CD4-positive, alpha-beta T cell treated with Interleukin-17A for 4 hours (primary cell): ENCODE measurements at places on chromosomes 7 and 10.

GRCh38 chr7:84025332-84025927 is 169.2 kb downstream of the SEMA3A start:
- no peak for DNase-seq

- DNase-seq = no peak
Measured at GRCh38 chr7:103809229-103809994, 180.0 kb downstream of the RELN start.

- DNase-seq = no peak
Measured at GRCh38 chr10:3658766-3659165, 126.2 kb downstream of the KLF6 start.

DNA sequence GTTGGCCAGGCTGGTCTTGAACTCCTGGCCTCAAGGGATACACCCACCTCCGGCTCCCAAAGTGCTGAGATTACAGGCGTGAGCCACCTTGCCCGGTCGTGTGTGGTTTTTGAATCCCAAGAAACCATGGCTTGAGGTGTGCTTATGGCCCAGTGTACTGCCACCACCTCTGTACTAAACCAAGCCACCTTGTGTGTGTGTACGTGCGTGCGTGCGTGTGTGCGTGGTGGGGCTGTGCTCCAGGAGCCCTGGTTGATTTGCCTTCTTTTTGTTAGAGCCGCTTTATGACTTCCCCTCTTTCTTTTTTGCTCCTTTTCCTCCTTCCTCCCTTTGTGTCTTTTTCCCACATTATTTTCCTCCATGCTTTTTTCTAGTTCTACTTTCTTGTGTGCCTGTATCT is 121.4 kb downstream of the CAMK1D start:
- DNase-seq = no peak

GRCh38 chr10:97095701-97096260 is 90.0 kb downstream of the SLIT1 start:
- no peak for DNase-seq

DNA sequence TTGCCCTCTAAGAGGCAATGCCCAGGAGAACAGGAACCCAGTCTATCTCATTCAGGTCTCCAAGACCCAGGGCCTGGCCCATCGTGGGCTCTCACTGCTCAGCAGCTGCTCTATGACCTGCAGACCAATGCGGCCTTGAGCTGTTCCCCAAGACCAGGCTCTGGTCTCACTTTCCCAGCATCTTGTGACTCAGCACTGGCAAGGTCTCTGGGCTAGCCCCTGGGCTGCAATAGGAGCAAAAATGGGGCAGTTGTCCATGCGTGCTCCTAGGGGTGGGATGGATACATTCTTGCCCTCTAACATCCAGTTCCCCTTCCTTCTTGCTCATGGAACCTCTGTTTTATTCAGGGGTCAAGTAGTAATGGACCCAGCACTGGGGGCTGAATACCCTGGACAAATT is 13.5 kb downstream of the GCK start:
- DNase-seq = no peak

GRCh38 chr7:141562036-141562435 is 10.8 kb downstream of the AGK start:
- no peak for DNase-seq

DNA sequence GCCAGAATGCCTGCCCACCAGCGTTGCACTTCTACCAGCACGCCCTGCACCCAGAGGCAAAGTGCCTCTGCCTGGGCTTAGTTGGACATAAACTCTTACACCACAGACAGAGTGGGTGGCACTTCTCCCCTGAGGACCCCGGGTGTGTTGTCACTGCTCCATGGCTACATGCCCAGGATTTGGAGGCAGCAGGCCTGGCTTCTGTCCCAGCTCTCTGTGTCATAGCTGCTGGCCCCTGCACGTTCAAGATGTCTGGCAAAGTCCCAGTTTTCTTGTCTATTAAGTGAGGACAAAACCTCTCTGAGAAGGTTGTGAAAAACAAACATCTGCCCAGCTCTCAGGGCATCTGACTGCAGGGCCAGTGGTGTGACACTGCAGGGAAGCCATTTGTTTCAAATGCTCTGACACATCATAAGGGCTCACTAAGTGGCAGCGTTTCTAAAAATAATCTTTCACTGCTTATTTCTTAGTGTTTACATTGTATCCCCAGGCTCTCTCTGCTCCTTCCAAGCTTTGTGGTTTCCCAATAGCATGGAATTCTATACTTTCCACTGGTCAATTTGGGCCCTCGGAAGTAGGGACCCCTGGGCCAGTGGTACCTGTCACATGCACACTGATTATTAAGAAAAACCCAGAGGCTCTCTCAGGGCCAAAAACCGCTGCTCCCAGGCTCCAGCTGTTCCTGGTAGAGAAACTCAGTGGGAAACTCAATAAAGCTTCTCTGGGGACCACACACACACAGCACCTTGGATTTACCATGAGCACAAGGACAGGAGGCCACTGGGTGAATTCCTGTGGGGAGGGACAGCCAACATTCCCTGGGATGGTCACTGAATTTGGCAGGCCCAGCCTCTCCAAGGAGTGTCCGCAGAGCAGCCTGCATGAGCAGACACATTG is 86.2 kb upstream of the ANLN start:
- DNase-seq = no peak

GRCh38 chr7:139084709-139085108 is 24.8 kb downstream of the ZC3HAV1 start:
- DNase-seq = no peak

DNA sequence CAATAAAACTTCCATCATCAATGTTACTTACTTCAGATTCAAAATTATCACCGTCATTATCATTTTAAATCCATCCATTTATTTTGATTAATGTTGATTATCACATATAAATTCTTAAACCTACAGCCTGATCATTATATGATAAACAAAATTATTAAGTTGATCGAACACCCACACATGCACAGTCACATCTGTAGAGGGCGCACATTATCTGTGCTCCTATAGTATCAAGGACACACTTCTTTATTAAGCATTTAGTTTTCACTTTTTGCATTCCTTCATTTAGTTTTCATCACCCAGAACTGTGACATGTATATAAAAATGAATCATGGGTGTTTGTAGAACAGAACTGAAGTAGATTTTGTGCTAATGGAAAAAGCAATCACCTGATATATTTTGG is 26.2 kb upstream of the ZNF716 start:
- no peak for DNase-seq

DNA sequence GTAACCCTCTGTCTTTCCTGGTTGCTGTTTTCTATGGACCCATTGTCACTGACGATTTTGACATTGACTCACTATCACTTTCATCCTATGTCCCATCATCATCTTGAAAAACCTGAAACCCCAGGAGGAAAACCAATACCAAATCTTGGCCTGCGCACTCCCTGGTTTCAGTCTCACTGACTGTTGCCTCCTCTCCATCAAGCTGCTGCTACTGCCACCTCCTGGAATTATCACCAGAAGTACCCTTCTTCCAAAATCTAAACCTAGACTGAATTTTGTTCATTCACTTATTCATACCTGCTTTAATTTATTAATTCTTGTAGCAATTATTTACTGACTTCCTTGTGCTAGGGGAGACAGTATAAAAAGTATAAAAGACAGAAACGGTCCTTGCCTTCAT is 44.5 kb upstream of the ACBD5 start:
- DNase-seq = peak; percentile 53

DNA sequence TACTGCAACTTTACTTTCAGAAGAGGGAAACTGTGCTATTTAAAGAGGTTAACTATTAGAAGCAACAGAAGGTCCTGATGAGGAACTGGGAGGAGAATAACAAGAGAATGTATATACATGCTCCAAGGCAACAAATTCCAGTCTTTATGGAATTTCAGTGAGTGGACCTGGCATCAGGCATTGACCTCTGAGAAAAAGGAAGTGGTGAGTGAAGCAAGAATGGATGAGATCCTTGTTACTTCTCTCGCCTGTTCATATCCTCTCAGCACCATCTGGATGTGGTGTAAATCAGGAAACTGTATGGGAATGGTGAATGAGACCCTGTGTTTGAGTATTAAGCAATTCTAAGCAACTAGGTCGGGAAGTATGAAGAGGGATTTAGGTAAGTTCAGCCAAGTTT is 30.3 kb upstream of the KBTBD2 start:
- DNase-seq = no peak

DNA sequence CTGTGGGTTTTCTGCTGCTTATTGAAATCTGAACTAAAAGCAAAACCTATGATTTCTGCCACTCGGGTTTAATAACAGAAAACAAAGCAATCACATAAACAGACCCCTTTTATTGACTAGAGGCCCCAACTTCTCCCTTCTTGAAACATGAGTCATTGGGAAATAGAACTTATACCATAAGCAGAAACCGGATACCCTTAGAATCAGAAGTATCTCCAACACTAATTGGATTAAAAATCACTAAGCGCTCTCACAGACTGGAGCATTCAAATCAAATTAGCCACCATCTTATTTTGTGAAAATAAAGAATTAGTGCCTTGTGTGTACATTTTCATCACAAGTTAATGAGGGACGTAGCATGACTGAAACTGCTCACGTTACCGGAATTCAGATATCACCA is 206.9 kb downstream of the WDR11 start:
- no peak for DNase-seq

- no peak for DNase-seq
Measured at GRCh38 chr10:119650062-119650461, 1.1 kb upstream of the BAG3 start.

DNA sequence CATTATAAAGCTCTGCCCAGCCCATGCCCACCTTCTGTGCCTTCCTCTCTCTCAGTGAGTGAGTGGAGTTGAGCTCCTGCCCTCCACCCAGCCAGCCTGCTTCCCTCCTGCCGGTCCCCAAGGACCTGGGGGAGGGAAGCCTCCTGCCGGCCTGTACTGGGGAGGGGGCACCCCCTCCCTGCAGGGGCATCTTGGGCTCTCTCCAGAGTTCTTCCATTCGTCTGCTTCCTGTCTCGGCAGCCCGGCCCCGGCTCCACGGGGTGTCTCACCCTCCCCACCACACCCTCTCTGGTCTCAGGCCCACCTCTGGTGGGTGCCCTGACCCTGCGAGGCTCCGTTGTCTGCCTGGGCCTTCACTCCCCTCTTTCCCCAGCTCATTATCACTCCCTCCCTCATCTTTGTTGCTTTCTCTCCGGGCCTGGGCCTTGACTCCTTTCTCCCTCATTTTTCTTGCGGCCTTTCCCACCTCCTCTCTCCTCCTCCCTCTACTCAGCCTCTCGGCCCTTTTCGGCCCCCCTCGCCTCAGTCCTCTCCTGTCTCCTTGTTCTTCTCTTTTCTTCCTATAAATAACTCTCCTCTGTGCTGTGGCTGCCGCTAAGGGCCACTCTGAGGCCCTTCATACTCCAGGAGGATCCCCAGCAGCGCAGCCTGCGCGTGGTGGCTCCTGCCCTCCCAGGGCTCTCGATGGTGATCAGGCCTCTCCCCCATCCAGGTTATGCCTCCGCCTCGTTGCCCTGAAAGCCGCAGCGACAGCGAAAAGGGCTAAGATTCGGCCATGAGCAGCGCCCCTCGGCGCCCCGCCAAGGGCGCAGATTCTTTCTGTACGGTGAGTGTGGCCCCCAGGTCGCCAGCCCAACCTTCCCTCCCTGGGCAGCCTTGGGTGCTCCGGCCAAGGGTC is 2.1 kb downstream of the SLC4A2 start:
- no peak for DNase-seq

DNA sequence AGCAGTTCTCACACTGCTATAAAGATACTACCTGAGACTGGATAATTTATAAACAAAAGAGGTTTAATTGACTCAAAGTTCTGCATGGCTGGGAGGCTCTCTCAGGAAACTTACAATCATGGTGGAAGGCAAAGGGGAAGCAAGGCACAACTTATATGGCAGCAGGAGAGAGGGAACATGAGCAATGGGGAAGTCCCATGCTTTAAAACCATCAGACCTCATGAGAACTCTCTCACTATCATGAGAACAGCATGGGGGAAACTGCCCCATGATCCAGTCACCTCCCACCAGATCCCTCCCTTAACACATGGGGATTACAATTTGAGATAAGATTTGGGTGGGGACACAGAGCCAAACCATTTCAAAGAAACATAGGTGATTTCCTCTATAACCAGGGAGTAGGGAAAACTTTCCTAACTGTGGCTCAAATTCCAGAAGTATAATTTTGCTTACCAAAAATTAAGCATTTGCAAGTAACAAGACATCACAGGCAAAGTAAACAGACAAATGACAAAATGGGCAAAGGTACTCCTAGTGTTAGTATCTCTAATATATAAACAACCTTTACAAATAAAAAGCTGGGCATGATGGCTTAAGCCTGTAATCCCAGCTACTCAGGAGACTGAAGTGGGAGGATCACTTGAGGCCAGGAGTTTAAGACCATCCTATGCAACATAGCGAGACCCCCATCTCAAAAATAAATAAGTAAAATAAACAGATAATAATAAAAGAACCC is 88.0 kb downstream of the KBTBD2 start:
- no peak for DNase-seq

GRCh38 chr7:134752006-134752760 is 27.3 kb upstream of the CALD1 start:
- no peak for DNase-seq

GRCh38 chr7:4957847-4958476 is 1.0 kb downstream of the MMD2 start:
- DNase-seq = no peak

- no peak for DNase-seq
Measured at GRCh38 chr7:117200786-117201458, 121.9 kb downstream of the WNT2 start.

DNA sequence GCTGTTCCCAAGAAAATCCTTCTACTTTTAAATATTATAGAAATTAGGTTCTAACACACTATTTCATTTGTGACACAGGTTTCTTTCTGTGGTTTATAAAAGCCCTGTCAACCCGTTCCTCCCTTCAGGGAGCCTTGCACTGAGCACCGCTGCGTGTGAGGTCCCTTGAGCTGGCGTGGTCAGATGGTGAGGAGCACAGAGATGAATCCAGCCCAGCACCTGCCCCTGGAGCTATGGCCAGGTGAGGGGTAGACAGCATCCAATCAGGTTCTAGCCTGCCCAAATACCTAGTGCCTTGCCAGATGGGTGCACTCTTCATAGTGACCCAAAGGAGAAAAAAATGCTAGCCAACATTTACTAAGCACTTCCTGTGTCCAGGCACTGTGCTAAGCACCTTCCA is 15.7 kb downstream of the ZCCHC24 start:
- DNase-seq = no peak

GRCh38 chr10:101050208-101051069 is 11.3 kb upstream of the KAZALD1 start:
- peak; percentile 84 for DNase-seq

DNA sequence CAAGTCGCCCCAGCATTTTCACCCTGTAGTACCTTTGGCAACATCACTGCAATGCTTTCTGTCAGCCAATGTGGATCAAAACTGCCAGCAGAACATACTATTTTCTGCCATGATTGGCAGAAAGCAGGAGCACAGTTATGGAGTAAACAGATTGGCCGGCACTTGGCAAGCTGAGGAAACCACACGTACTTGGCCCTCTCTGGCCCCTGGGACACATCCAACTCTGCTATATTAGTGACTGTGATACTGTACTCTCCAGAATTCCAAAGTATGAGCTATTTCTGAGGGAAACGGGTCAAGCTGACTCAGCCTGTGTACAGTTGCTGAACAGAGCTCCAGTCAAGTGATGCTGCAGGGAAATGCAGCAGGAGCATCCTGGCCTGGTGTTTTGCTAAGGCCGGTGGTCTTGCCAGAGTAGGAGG is 39.8 kb upstream of the LANCL2 start:
- DNase-seq = no peak
